Suppressor macrophage (primary cell): ENCODE measurements at places on chromosomes 2 and 18.

GRCh38 chr2:139439100-139439499 lies 658.9 kb upstream of the NXPH2 start:
- no peak for DNase-seq

- no peak for DNase-seq
Observed at GRCh38 chr2:53826030-53826410, 33.7 kb downstream of the GPR75 start.

GRCh38 chr18:25136416-25137196 lies 215.4 kb downstream of the ZNF521 start:
- no peak for DNase-seq

DNA sequence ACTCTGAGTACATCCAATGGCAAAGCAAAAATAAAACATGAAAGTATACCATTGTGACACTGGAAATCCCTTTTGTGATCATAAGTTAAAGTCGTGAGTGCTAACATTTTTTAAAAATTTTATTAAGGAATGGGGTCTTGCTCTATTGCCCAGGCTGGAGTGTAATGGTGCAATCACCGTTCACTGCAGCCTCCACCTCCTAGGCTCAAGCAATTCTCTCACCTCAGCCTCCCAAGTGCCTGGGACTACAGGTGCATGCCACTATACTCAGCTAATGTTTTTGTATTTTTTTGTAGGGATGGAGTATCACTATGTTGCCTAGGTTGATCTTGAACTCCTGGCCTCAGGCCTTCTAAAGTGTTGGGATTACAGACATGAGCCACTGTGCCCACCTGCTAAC lies 14.3 kb upstream of the TNFAIP6 start:
- no peak for DNase-seq

DNA sequence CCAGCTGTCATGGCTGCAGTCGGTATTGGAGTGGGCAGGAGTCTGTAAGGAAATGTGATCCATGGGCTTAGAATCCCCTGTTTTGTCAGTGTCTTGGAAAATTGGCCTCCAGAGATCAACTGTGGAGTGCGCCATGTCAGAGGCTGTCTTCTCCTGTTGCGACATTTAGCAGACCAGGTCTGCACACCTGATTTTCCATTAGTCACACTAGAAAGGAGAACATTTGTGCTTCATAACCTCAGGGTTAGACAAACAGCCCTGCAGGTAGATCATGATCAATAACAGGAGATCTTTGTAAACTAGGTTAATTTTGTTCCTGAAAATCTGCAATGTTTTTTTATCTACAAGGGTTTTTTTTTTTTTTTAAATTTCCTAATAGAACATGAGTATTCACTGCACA lies 28.0 kb downstream of the LDLRAD4 start:
- no peak for DNase-seq

GRCh38 chr2:215556979-215557378 lies 121.1 kb upstream of the FN1 start:
- DNase-seq: peak; percentile 22

GRCh38 chr2:29509878-29510277 lies 394.7 kb downstream of the CLIP4 start:
- DNase-seq: peak; percentile 15

DNA sequence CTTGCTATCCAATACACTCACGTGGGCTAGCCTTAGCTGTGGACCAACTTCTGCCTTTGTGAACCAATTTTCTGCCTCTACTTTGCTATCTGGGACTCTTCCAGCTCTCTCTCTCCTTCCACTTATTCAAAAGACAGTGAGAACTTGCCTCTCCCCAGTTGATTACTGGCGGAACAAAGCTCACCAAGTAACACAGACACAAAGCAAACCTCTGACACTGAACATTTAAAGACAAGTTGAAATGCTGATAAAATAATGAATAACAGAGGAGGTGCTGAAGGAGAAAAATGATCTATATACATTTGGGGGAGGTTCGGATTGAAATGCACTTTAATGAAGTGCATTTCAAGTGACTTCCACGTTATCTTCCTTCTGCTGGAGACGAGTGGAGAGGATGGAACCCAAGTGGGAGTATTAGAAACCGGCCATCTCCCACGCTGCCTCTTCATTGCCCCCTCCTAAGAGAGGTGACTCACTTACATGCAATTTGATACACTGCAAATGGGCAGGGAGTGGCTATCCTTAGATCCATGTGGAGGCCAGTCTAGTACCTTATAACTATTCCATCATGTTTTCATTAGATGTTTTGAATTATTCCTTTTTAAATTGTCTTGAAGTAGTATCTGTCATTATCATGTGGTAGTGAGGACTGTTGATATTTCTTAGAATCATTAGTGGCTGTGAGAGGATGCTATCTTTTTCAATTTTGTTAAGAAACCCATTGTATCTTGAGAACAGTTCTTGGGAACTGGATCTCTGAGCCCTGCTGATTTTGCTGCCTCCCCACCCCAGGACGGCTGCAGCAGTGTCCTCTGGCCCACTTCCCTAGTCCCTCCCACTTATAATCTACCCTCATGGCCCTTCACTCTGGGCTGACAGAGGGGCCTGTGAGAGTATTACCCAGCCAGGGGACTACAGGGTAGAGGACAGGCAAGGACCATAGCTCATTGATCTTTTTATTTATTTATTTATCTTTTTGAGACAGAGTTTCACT lies 6.0 kb upstream of the GLI2 start:
- DNase-seq: no peak

DNA sequence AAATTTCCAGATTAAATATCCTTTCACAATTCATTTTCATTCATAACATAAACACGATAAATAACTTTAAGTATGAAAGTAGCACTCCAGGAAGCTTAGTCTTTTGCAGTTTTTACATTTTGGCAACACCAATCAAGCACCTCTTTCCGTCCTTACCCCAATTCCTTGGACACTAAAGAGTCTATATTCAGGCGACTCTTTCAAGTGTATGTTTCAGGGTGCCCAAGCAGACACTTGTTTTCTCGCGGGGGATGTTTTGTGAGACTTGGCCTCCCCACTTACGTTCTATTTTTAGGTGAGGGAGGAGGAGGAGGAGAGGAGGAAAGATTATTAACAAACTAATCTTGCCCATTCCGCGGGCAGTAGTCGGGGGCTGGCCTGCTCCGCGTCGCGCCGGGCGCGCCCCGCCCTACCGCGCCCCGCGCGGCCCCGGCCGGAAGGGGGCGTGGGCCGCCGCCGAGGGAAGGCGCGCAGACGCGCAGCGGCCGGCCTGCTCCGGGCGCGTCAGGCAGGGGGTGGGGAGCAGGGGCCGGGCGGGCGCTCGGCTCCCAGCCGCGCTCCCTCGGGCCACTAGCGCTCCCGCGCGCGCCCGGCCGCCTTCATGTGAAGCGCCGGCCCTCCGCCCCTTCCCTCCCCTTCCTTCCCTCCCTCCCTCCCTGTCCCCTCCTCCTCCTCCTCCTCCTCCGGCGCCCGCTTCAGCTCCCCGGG lies at the start of gene ITPRID2:
TSS of gene ITPRID2 (plus strand) at position 473 of the 708 bp plus-strand sequence. CDS start 337 bp downstream, outside the sequence.
- DNase-seq: peak; percentile 98

DNA sequence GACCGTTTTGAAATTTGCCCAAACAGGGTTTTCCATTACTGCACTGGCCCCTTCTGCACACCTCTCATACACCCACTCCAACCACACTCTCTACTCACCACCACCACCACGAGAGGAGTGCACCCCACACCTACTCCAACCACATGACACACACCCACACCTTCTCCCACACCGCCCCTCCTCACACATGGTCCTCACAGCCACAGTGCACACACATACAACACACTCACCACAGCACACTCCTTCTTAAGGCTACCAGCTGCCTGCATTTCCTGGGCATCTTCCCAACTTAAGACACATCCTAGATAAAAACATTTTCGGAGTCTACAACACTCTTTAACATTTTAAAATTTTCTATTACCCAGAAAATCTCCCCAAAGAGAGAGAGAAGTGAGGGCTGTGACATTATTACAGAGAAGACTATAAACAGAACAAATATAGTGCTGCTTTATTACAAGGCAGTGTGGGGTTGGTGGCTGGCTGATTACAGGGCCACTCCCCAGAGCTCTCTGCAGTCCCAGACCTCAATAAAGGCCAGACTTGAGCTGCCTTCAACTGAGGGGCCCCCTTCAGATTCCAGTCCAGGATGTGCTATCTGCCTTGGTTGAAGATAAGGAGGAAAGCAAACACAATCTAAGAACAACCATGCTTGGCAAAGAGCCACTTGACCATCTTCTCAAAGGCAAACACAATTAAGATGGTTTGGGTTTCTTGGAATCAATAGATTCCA lies 36.1 kb downstream of the NHEJ1 start:
- DNase-seq: no peak

DNA sequence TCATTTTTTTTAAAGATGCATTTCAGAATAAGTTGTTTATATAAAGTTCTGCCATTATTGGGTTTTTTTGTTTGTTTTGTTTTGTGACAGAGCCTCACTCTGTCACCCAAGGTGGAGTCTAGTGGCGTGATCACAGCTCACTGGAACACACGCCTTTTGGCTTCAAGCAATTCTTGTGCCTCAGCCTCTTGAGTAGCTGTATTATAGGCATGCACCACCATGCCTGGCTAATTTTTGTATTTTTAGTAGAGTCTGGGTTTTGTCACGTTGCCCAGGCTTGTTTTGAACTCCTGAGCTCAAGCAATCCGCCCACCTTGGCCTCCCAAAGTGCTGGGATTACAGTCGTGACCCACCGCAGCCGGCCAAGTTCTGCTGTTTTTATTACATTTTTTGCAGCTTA lies 72.3 kb downstream of the R3HDM1 start:
- no peak for DNase-seq
